Esophagus muscularis mucosa (tissue), 4 donors: ENCODE measurements at places on chromosomes 11 and 22. TPM values are rescaled to one million over a fixed set of nuclear protein-coding genes. Genes with fewer than 3 reads are reported as not detected.

GRCh38 chr11:69773626-69774353 lies 1.4 kb downstream of the FGF4 start:
- DNase-seq, result no peak

DNA sequence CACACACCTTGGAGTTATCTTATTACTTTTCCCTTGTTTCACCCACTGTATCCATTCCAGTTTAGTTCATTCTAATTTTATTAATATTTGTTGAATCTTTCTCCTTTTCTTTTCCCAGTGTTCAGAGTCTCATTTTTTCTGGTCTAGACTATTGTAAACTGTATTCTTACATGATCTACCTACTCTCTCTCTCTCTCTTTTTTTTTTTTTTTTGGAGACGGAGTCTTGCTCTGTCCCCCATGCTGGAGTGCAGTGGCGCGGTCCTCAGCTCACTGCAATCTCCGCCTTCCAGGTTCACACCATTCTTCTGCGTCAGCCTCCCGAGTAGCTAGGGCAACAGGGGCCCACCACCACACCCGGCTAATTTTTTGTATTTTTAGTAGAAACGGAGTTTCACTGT lies 2.1 kb downstream of the ANKRD42 start:
- no peak for DNase-seq

DNA sequence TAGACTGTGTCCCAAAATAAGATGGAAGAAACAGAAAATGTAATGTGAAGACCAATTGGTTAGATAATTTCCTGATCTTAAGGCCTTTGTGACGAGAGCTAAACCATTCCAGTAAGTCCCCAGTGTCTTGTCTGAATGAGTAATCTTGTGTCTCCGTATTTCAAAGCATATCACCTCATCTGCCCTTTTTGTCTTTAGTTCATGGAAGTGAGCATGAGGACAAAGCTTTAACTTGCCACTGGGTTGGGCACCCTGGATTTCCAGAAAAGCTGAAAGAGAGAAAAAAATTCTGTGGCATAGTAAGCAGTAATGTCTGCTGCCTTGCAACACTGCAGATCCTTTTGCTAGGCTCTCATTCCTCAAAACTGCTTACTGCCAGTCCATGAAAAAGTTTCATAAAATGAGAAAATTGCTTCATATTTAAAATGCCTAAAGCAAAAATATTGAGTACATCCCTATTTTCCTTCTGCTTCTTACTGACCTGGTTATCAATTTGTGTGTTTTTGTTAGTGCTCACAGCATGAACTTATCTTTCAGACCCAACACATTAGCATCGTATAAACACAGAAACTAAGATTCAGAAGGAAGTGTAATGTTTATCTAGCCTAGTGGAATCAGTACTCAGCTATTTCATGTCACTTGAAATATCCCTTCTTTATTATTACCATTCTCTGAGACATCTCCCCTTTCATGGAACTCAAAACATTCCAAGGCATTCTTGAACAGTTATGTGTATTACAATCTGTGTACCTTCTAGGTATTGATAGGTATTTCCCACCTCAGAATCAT lies 5.3 kb downstream of the CASP12 start:
- no peak for DNase-seq

GRCh38 chr11:38296211-38296776 lies 1698.3 kb upstream of the RAG2 start:
- no peak for DNase-seq

DNA sequence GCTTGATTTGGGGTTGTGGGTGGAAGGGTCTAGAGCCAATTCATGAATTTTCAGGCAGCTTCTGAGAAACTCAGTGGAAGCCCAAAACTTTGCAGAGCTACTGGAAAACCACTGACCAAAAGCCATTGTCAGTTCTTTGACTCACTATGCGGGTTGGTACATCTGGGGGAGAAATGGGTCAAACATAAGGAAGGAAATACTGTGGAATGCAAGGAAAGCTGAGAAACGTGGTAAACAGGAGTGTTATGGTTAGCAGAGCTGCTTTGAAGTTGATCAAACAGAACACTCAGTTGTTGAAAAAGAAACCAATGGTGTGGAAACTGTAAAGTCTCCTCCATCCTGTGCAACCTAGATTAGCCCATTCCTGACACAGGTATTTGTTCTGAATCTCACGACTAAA lies 6.3 kb upstream of the ABTB2 start:
- no peak for DNase-seq

SLC17A6 gene
- total RNA-seq, result not detected

AQP11 gene
- 0.19 TPM for total RNA-seq

DNA sequence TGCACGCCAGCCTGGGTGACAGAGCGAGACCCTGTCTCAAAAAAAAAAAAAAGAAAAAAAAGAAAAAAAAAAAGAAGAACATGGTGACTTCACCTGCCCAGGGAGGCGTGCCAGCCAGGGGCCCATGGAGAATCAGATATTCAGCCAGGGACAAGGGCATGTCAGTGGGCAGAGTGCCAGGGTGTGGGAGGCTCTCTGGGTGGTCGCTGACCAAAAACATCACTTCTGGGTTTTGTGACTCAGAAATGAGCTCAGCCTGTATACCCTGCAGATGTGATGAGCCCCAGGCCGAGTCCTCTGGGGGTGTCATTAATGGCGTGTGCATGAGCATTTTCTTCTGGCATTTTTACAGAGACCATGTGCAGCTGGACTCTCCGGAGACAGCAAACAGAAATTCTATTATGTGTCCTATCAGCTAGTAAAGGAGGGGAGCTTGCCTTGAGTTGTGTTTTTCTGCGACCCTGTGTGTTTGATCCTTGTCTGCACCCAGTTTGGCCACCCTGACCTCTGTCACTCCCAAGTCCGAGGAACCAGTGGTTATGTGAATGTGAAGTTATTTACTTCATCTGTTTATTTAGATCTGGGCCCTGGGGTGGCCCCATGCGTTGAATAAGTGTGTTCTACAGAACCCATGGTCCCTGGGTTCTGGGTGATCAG lies 53.6 kb downstream of the BCR start:
- DNase-seq, result no peak

- no peak for DNase-seq
Measured at GRCh38 chr11:66371627-66372415, at the start of gene SLC29A2. Gene SLC29A2 (minus strand): TSS chr11:66371760. CDS start chr11:66371591, 169 bp downstream.

DNA sequence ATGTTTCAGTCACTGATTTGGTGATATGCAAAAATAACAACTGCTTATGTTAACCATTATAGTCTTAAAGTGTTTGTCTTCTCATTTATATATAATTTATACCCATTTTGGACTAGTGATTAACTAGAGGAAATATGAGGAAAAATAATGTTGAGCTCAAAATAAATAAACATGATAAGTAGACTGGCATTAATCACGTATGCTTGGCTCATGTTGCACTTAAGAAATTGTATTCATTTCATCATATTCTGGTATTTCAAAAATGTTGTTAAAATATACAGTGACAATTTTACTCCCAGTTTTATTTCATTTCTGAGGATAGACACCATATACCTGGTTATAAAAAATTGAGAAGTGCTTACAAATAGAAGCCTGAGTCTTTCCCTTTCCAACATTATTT lies 3.8 kb upstream of the OR10D3 start:
- DNase-seq, result no peak

GRCh38 chr11:882596-882995 lies 28.0 kb downstream of the CHID1 start:
- DNase-seq, result no peak

DNA sequence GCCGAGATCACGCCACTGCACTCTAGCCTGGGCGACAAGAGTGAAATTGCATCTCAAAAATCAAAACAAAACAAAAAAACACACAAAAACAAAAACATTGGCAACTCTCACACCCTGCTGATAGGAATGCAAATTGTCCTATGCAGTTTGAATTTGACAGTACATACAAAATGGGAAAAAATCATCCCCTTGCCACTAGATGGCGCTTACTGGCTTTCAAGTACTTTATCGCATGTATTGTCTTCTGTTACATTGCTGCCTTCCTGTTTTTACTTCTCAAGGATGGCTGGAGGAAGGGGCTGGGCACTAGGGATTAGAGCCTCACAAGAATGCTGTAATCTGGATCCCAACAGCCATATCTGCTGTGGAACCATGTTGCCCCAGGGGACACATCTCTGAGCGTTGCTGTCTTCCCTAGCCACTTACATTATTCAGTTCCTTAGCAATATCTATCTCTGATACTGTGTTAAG lies 59.4 kb upstream of the A4GALT start:
- DNase-seq, result no peak

DNA sequence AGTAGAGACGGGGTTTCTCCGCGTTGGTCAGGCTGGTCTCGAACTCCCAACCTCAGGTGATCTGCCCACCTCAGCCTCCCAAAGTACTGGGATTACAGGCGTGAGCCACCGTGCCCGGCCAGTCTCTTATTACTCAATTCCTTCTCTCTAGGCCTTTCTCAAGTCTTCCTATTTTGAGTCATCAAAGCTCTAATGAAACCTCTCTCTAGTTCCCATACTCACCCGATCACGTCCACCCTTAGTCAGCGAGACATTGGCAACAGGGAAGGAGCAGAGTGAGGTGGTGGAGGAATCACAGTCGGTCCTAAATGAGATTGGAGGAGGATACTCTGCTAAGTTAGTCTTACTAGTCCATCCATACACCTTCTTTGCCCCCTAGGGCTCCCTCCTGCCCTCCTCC lies 5.0 kb downstream of the BSCL2 start:
- no peak for DNase-seq

- DNase-seq, result no peak
Measured at GRCh38 chr11:131422496-131422895, 52.1 kb downstream of the NTM start.

TEX12 gene
- total RNA-seq, result not detected

- DNase-seq, result no peak
Measured at GRCh38 chr22:48496226-48496845, 1331.3 kb downstream of the BRD1 start.

GRCh38 chr11:38159038-38159437 lies 1561.0 kb upstream of the RAG2 start:
- DNase-seq, result no peak

DNA sequence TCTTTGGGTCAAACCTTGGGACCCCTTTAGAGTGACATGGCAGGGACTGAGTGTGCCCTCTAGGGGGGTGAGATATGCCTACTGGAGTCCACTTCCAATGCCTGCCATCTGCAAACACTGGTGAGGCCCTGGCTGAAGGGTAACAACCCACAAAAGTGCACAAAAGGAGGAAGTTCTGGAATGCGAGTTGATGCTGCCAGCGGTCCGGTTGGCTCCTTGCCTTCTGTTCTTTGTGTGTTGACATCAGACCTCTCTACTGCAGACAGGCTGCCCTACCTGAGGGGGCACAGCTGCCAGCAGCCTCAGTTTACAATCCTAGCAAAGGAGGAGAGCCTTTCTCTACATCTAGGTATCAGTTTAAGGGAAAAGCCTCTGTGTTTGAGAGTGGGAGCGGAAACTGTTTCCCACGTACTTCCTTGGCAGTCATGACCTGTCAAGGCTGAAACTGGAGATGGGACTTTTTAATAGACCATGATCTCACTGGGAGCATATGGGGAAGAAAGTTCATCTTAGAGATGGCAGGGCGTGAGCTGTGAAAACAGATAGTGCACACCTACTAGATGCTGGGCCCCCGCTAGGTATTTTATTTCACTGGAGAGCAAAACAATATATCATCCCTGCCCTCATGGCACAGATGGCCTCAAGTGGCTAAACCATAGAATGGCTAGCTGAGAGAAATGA lies 27.2 kb downstream of the BMAL1 start:
- no peak for DNase-seq

GRCh38 chr11:27280140-27280539 lies 82.9 kb downstream of the CCDC34 start:
- no peak for DNase-seq

- DNase-seq, result no peak
Measured at GRCh38 chr11:111521135-111521534, 6.6 kb downstream of the HOATZ start.

SCGB2A2 gene
- not detected for total RNA-seq

DNA sequence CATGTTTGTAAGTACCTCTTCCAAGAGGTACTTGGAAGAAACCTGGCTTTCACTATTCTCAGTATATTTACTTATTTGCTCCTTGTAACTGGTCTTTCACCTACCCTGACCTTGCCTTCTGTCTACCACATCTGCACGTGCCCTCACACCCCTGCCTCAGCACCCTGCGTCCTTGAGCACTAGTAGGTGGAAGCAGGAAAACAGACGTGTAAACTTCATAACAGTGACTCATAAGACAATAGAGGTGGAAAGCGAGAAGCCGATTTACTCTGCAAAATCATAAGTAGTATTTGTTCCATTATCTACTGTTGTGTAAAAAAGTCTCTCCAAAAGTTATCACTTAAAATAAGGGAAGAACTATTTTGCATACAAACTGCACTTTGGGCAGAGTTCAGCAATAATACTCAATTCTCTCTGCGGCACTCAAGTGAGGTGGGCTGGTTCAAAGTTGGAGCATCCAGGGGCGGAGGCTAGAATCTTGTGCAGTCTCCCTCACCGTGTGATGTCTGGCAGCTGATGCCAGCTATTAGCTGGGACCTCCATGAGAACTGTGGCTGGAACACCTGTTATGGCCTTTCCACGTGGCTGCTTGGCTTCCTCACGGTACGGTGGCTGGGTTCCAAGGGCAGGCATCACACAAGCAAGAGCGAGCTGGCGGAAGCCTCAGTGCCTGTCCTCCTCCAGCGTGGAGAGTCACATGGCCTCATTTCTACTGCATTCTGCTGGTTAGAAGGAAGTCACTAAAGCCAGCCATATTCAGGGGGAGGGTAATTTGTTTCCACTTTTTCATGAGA lies 30.4 kb downstream of the PACS1 start:
- no peak for DNase-seq

DNA sequence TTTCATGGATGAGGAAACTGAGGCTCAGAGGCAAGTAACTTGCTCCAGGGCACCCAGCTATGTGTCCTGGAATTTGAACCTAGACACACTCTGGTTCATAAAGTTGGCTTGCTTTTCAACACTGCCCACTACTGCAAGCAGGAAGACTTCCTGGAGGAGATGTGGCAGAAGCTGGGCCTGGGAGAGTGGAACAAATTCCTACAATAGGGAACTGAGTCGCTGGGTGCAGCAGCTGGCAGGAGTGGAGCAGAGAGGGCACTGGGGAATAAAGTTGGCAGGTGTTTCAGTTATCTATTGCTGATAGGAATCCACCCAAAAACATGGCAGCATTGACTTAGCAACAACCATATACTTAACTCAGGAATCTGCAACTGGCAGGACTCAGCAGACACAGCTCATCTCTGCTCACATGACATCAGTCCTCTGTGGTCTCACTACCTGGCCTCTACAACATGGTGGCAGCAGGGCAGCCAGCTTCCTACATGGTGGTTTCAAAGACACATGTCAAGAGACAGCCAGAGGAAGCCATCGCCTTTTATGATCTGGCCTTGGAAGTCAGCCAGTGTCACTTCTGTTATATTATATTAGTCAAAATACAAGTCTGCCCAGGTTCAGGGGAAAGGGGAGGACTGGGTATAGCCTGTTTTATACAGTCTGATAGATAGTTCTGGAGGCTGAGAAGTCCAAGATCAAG lies 10.6 kb upstream of the CARD10 start:
- DNase-seq, result no peak

DNA sequence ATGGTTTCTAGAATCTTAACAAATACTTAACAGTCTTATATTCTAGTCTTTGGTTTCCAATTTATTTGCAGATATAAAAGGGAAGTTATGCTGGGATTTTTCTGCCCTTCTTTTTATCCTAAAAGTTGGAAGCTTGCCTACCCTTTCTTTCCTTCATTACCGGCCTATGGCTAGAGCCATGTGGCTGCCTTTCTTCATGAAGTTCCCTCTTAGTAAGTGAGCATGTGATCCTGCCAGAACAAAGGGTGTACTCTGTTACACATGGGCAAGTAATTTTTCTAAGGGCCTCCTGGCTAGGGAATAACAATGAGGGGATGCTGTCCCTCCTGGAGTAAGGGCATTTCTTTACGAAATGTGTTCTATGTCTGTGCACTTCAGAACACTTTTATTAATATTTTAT lies 252.1 kb upstream of the PITPNB start:
- DNase-seq, result no peak
